ENCODE measurements at places on chromosomes 16 and 17.

DNA sequence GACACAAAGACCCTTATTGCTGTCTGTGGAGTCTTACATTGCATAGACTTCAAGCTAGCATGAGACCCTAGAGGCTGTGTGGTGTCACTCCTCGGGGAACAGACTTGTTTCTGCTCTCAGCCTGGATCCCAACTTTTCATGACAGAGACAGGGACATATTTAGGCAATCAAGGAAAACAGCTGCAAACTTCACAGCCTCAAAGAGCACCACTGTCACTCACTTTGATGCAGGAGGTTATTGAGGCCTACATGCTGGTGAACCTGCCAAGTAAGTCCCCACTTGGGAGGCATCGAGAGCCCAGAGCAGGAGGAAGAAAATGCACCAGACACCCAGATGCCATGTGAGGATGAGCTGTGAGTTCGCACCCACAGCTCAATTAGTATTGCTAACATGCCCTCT lies 10.3 kb downstream of the CBLN1 start:
- DNase-seq: no peak

DNA sequence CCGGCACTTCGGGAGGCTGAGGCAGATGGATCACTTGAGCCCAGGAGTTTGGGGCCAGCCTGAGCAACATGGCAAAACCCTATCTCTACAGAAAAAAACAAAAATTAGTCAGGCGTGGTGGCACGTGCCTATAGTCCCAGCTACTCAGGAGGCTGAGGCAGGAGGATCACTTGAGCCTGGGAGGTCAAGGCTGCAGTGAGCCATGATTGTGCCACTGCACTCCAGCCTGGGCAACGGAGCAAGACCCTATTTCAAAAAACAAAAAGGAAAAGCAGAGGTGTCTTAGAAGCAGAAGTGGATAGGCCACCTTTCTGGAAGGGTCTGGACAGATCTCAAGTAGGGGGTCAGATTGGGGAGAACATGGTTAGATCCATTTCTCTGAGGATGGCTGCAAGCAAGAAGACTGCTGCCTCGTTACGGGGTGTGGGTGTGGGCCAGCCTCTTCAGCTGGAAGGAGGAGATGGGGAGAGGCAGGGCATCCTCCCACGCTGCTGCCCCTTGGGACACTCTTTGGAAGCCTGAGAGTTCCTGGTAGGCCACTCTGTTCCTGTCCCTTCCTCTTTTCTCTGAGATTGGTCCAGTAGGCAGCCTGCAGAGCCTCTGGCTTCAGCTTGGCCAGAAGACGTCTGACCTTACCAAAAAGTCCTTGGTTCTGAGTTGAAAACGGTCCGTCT lies 208.0 kb downstream of the MSI2 start:
- no peak for DNase-seq

DNA sequence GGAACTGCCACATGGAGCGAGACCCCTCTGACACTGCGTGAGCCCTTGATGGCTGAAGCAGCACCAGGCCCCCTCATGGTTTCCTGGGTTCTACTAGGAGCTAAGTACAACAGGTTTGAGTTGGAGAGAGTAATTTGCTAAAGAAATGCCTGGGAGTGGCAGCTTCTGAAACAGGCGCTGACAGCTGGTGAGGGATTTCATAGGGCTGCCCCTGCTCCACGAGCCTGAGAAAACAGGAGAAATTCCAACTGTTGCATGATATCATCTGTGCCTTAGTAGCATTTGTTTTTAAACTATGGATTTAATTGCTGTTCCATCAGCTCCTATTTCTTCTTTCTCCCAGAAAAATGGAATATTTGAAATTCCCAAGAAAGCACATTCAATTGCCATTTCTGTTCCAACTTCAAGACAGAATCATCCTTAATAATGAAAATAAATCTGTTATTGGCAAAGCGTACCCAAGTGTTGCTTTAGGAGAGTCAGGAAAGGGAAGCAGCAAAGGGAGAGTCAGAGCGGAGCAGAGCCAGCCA lies 78.8 kb upstream of the ANKFN1 start:
- no peak for DNase-seq

GRCh38 chr17:48386826-48387225 lies 43.2 kb downstream of the SKAP1 start:
- no peak for DNase-seq

GRCh38 chr17:2444382-2444781 lies 43.5 kb upstream of the MNT start:
- no peak for DNase-seq

DNA sequence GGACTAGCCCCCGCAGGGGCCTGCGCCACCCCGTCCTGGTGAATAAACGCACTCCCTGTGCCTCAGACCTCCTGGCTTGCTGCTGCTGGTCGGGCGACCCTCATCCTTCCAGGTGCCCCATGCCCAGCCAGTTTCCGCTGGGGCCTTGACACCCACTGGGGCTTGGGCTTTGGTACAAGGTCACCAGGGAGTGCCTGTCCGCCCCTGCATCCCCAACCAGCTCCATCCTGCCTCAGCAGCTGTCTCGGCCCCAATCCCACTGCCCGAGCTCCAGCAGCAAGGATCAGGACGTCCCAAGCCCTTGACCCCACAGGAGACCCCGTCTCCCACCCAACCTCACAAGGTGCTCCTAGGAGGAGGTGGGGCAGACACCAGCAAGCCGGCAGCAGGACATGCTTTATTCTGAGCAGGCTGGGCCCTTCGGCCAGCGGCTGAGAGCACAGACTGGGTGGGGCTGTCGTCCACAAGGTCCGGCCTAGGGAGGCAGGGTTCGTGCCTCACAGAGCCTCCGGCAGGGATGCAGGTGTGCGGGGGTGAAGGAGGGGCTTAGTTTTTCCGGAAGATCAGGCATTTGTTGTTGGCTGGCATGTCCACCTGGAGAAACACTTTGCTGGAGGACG lies 1.9 kb downstream of the METTL26 start:
- DNase-seq: no peak

GRCh38 chr17:58534901-58535421 lies 20.5 kb upstream of the MTMR4 start:
- DNase-seq: no peak

DNA sequence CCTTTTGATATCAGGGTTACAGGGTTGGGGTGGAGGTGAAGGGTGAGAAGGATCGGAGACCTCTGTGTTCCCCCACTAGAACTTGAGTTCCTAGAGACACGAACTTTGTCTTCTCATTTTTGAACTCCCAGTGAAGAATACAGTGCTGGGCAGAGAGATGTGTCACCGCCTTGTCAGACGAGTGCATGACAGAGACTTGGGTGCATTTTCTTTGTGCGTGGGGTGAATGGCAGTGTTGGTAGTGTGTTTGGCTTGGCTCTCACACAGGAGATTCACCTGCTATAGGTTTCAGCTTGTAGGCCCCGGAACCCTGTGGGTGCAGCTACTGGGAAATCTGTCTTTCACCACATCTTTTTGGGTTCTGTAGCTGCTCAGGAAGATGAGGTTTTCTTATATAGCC lies 40.0 kb upstream of the CCR7 start:
- no peak for DNase-seq

GRCh38 chr16:57795431-57795878 lies 6.8 kb downstream of the KIFC3 start:
- no peak for DNase-seq

DNA sequence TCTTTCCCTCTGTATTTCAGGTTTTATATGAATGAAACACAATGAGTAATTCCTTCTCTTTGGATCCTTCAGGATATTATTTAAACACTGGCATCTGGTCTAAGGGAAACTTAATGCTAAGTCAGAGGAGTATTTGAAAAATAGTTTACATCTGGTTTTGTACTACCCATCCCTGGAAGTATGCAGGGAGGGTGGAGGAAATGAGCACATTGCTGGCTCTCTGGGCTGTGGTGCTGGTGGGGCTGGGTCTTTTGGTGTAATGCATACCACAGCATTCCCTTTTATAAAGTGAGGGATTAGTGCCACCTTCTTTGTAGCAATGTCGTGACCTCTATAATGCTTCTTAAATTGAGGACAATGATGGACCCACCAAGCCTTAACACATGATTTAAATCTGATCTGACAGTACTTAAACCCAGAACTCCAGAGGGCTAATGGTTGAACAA lies 105.5 kb upstream of the AXIN2 start:
- no peak for DNase-seq

GRCh38 chr16:81095653-81095952 lies 592 bp downstream of the GCSH start:
- DNase-seq: no peak

GRCh38 chr17:82278308-82278707 lies 4.8 kb upstream of the CSNK1D start:
- DNase-seq: no peak

DNA sequence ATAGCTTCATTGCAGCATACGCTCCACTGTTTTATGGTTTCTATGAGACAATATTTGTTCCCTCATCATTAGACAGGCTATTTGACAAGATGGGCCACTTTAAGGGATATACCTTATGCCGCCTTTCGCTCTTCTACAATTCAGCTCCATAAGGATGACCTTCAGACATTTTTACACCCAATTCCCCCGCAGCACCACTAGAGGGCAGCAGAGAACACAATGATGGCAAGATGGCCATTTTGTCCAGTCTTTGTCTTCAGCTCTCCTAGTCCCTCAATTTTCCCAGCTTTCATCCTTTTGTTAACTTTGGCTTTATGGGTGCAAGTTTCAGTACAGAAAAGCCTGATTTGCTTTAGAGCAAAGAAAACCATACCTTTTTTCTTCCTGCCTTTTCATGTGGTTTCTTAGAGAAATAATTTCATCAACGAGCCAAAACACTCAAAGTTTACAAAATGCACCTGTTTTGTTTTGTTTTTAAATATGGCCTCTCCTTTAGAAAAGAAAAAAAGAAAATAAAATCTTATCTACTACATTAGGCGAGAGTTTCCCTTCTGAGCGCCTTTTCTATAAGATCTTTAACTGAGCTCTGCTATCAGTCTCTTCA lies 355.3 kb downstream of the TOX3 start:
- no peak for DNase-seq

- DNase-seq: no peak
Measured at GRCh38 chr16:72836181-72836580, 211.7 kb downstream of the ZFHX3 start.

GRCh38 chr17:31318298-31318801 lies 3.1 kb downstream of the EVI2A start:
- no peak for DNase-seq

DNA sequence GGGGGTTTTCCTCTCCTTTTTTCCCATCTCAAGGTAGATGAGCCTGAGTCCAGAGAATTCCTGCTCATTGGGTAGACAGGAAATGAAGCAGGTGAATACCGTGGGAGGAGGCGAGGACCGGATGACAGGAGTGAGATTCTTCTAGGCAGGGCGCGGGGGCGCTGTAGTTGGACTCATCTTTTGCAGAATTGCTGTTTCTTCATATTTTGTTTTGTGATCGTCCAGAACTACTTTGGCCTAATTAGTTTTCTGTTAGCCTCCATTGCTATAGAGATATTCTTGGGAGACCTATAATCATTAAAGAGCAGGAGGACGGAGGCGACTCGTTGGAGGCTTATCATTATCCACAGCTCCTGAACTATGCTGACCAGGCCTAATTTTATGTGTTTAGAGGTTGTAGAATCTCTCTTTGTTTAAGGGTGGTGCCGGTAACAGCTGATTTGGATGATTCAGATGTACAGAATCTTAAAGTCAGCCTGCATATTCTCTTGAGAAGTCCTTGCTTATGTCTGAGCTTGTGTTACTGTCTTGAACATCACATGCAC lies 650 bp downstream of the ATP6V0A1 start:
- DNase-seq: no peak

- DNase-seq: no peak
Measured at GRCh38 chr16:28062847-28063521, 530 bp downstream of the GSG1L start.

DNA sequence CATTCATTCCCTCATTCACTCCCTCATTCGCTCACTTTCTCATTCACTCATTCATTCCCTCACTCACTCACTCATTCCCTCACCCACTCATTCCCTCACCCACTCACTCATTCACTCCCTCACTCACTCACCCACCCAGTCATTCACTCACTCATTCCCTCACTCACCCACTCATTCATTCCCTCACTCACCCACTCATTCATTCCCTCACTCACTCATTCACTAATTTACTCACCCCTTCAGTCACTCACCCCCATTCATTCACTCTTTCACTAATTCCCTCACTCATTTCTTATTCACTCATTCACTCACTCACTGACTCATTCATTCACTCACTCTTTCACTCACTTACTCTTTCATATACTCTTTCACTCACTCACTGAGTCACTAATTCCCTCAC lies 303.1 kb downstream of the C16orf95 start:
- no peak for DNase-seq

- no peak for DNase-seq
Measured at GRCh38 chr17:78301821-78302213, 58.1 kb downstream of the SOCS3 start.

DNA sequence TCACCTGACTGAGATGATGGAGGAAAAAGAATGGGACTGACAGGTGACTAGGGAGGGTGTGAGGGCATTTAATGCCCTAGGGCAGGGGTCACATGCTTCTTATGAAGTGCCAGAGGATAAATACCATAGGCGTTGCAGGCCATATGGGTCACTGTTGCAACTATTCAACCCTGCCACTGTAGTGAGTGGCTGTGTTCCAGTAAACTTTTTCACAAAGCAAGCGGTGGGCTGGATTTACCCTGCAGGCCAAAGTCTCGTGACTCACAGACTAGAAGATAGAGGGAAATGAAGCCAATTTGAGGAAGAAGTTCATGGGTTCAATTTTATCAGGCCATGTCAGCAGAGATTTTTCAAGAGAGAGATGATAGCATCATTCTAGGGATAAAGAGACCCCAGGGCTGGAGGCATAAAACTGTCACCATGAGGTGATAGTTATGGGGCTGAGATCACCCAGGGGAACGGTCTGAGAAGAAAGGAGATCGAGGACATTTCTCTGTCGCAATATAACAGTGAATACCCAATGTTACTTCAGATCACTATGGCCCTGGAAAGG lies 8.6 kb downstream of the ARHGAP17 start:
- DNase-seq: no peak

GRCh38 chr16:54546521-54546920 lies 259.9 kb upstream of the IRX3 start:
- no peak for DNase-seq

DNA sequence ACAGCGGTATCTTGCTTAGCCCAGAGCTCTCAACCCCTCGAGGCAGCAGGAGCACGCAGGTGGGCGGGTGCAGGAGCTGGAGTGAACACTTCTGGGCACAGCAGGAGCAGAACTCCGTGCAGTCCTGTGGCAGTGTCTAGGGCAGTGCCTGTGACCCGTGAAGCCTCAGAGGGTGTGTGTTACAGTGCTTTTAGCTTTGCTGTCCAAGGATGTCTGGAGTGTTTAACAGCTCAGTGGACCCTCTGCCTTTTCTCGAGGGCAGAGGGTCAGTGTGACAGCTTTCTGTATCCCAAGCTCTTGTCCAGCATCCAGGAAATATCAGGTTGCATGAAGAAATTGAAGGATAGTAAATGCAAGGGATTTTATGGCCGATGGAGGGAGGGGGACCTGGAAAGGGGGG lies 16.4 kb upstream of the SSTR5 start:
- no peak for DNase-seq

GRCh38 chr16:85377388-85378144 lies 235.6 kb upstream of the GSE1 start:
- no peak for DNase-seq

GRCh38 chr17:68452724-68453290 lies 4.5 kb downstream of the WIPI1 start:
- DNase-seq: no peak
